ENCODE measurements at places on chromosomes 5 and 9.

DNA sequence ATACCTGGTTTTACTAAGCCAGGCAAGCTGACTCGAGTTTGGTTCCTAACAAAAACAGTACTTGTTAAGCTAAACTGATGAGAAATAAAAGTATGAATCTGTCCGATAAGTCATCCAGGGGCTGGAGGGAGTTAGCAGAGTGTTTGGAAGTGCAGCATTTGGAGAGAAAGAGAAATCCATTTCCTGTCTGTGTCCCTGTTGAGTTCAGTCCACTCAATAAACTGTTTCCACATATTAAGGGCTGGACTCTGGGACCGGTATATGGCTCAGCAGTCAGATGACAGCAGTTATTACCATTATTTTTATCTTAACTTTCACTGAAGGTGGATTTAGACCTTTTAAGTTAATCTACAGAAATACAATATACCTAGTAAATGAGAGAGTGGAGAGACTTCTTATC lies 130.6 kb upstream of the ADRA1B start:
- DNase-seq: no peak

- DNase-seq: no peak
Observed at GRCh38 chr9:73073337-73074175, 78.1 kb upstream of the ANXA1 start.

DNA sequence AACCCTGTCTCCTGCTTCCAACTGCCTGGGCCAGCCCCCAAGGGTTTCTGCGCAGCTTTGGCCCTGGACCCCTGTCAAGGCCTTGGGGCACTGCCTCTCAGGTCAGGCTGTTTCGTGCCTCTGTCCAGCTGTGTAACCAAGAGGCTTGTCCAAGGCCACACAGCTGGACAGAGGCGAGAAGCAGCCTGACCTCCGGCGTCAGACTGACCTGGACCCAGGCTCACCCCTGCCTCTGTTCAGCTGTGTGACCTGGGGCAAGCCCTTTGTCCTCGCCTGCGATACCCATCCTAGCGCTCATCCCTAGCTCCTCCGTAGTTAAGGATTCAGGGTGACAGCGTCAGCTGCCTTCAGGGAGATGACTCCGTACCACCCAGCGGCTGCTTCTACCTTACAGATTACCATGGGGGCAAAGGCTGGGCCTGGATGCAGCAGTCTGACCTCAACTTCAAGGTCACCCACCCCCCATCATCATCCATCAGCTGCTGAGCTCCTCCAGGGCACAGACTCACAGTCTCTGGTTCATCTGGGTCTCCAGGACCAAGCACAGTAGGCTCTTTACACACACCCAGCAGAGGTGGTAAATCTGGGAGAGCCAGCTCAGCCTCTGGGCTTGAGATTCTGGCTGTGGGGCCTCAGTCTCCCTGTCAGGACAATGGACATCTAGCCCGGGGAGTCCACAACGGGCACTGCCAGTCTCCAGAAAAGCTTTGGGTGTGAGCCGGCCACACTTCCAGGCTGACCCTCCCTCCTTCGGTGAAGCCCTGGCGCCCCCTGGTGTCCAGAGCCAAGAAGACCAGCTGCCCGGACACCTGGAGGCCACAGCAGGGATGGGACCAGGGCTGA lies 7.9 kb downstream of the AK1 start:
- peak; percentile 70 for DNase-seq

GRCh38 chr9:250039-250438 lies 35.4 kb downstream of the DOCK8 start:
- DNase-seq: no peak

DNA sequence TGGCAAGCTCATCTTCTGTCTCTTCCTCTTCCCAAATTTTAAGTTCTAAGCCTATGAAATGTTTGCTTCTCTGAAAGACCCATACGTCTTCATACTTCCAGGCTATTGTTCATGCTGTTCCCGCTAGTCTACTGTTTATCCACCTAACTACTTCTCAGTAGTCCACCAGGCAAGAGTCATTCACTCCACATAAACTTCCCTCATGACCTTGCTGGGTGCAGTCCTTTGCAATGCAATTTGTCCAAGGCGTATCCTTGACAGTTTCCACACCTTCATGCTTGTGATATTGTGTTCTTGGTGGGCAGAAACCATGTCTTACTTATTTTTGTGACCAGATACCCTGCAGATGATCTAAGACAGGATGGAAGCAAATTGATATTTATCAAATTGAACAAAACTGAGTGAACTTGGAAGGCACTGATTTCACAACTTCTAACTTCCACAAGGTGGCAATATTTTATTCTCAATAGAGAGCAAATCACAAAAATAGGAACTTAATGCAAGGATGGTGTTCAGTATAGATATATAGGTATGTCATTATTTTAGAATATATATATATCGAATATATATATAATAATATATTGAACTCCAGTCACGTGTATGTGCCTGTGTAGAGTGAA lies 30.3 kb downstream of the TYRP1 start:
- no peak for DNase-seq

- no peak for DNase-seq
Observed at GRCh38 chr9:38120961-38121360, 51.9 kb upstream of the SHB start.

- DNase-seq: no peak
Observed at GRCh38 chr9:104776797-104777196, 12.9 kb downstream of the NIPSNAP3B start.

GRCh38 chr5:179124853-179125788 lies 64.9 kb downstream of the ZNF354C start:
- no peak for DNase-seq

- DNase-seq: no peak
Observed at GRCh38 chr9:69178583-69179011, 4.5 kb downstream of the TJP2 start.

GRCh38 chr5:10542055-10542550 lies 21.8 kb upstream of the ANKRD33B start:
- no peak for DNase-seq

- DNase-seq: no peak
Observed at GRCh38 chr9:68685213-68685612, 19.8 kb upstream of the PIP5K1B start.

Data from NCI-H1105 (cell line).